Kidney glomerular epithelial cell (primary cell): ENCODE measurements at places on chromosomes 12 and 14.

DNA sequence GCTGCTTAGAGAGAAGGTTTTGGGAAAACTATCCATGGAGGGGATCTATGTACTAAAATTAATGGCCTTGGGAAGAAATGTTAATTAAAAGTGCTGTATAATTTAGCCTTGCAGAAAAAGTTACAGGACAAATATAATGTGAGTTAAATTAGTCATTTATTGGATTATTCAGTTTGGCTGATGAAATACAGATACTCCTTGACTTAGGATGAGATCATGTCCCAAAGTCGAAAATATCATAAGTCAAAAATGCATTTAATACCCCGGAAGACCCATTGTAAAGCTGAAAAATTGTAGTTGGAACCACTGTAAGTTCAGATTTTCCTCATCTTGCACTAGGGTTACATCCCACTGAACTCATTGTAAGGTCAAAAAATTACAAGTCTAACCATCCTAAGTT is 9.7 kb downstream of the RTRAF start:
- no peak for DNase-seq

- DNase-seq = no peak
Measured at GRCh38 chr14:51818748-51819380, 41.5 kb upstream of the GNG2 start.

GRCh38 chr12:3923021-3923420 is 49.8 kb upstream of the PARP11 start:
- no peak for DNase-seq

DNA sequence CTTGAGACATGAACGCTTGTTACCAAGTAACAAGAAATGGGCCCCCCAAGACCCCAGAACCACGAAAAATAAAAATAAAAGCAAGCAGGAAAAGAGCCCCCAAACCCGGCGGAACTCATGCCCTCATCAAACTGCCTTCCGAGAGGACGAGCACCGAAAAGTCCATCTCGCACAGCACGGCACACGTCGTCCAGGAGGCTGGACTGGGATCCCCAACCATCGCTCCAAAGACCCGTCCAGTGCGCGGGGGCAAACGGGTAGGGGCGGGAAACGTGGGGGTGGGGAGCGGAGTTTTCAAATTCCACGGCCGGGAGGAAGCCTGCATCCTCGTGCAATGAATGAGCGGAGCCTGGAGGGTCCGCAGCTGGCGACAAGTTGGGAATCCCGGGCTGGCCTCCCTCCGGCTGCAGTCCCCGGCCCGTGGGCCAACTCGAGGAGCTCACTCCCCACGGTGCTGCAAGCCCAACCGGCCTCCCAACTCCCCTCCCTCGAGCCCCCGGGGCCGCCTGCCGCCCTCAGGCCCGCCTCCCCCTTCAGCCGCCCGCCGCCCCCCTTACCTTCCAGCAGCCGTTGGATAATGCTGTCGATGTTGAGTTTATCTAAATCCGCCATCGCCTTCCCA is 484 bp downstream of the PPP1CC start:
- DNase-seq = no peak

DNA sequence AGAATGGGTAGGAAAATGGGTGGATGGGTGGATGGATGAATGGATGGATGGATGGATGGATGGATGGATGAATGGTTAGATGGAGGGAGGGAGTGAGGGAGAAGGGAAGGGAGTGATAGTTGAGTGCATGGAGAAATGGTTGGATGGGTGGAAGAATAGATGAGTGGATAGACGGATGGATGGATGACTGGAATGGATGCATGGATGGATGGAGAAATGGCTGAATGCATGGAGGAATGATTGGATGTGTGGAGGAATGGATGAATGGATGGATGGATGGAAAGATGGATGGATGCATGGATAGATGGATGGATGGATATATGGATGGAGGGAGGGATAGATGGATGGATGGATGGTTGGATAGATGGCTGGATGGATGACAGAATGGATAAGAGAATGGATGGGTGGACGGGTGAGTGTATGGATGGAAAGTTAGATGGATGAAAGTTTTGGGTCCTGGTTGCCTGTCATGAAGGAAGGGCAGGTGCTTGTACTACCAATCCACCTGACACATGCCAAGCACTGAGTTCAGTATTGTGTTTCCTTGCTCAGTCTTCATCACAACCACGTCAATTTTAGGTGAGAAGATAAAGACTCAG is 286.5 kb upstream of the RTL1 start:
- DNase-seq = no peak

DNA sequence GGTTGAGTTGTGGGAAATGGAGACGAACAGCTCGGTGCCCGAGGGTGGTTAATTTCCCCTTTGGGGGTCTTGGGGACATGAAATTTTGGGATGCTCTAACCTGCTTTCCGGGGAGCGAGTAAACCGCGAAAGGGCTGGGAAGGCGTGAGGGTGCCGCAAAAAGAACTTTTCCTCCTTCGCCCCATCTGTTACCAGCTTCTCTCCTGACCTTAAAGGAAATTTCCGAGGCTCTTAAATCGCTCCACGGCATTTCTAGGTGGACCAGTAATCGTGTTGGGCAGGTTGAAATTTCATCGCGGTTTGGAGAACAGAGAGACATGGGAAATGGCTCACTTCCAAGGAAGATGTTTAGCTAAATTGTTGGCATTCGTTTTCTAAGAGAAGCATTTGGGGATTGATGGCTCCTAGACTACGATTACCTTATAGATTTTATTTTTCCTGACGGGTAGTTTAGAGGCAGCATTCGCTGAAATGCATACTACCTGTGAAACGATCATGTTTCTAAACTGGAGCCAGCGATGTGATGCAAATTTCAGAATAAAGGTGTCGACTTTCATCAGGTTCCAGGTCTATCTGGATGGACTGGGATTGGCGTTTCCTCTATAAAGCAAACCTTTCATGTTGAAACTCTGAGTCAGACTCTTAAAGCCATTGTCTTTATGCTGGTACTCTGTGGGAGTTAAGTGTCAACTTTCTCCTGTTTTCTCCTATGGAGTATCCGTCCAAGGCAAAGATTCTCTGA is 414.5 kb downstream of the PCNX1 start:
- peak; percentile 42 for DNase-seq

DNA sequence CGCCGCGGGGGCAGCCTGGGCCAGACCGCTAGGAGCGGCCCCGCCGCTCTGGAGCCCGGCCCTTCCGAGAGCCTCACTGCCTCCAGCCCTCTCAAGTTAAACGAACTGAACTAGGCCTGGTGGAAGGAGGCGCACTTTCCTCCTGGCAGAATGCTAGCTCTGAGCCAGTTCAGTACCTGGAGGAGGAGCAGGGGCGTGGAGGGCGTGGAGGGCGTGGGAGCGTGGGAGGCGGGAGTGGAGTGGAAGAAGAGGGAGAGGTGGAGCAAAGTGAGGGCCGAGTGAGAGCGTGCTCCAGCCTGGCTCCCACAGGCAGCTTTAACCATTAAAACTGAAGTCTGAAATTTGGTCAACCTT is 5.3 kb downstream of the LTB4R start:
- DNase-seq = no peak

DNA sequence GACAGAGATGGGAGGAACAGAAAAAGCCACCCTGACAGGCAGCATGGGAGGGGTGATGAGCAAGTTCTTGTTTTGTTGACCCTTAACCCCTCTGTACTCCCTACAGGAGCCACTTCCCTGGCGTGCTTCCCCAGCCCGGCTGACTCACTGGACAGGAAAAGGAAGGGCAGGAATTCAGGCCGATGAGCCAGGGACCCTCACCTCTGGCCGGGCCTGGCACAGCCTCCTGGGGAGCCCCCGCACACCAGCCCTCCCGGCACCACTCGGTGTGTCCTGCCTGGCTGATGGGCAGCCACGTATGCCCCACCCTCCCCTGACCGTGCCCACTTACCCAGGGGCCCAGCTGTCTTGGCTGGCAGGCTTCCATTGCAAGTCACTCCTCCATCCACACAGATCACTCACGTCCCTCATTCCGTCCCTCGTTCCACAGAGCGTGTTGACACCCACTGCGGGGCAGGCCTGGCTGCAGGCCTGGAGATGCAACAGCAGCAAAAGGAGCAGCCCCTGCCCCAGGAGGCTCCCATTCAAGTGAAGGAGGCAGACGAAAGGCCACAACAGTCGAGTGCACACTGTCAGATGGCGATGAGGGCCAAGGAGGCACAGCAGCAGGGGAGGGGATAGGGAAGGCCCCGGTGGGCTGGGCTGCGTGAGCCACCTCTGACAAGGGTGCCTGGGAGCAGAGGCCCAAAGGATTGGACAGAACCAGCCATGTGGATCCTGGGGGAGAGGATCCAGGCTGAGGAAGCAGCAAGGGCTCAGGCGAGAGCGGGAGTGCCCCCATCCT is 19.7 kb upstream of the CD9 start:
- peak; percentile 77 for DNase-seq

- no peak for DNase-seq
Measured at GRCh38 chr14:97687944-97688630, 890.9 kb downstream of the VRK1 start.

- no peak for DNase-seq
Measured at GRCh38 chr14:91346838-91347173, 70.8 kb downstream of the CCDC88C start.

- no peak for DNase-seq
Measured at GRCh38 chr12:95557625-95558024, 6.3 kb upstream of the USP44 start.

- peak; percentile 18 for DNase-seq
Measured at GRCh38 chr12:3101309-3102024, 24.3 kb downstream of the TSPAN9 start.

GRCh38 chr12:18492372-18493025 is 231.2 kb downstream of the PIK3C2G start:
- DNase-seq = no peak

GRCh38 chr14:93997082-93997481 is at the start of gene CCDC197:
TSS of gene CCDC197 (plus strand) at chr14:93997301. CDS start at chr14:93998132, 831 bp downstream.
- no peak for DNase-seq

DNA sequence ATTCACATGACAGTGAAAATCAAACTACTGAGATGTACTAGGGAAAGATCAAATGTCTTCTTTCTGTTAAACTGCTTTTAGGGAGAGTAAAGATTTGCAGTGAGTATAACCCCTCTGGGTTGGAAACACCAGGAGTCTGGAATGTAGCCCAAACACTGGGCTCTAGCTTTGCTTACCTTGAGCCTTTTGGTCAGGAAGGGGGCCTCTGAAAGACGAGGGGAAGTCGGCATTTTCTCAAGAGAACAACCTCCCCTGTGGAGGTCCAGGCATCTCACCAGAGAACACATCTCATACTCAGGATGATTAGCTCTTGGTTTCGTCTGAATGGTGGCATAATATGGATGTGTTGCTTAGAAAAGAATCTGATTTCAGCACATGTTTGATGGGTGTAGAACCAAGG is 169.0 kb downstream of the ZFP36L1 start:
- no peak for DNase-seq

DNA sequence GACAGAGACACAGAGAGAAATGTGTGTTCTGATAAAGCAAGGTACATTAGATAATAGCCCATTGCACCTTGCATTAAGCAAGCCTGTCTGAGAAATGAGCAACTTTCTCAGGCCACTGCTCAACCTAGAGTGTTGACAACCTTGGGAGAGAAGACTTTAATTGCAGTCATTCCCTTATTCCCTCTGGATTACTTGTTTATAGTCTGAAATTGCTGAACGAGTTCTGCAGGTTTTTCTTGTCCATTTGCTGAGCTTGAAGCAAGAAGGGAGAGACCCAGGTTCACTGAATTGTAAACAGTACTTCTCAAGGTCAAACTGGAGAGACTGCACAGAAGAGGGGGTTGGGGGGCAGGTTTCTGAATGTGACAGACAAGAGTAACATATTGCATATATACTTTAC is 159.4 kb upstream of the PLEKHG7 start:
- DNase-seq = no peak

- DNase-seq = no peak
Measured at GRCh38 chr12:53568809-53569557, 57.2 kb downstream of the ATF7 start.

DNA sequence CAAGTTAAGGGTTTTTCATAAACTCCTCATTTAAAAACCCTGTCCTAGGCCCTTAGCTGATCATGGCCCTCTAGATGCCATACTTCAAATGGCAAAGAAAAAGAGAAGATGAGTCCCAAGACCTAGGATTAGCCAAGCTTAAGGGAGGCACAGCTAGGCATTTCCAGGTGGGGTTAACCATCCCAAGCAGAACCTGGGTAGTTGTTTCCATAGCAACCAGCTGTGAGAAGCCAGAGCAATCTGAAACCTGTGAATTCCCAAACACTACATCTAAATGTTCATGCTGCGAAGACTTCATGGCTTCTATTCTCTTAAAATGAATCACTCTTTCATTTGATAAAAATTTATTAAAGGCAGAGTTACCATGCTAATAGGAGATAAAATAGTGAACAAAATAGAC is 372.9 kb downstream of the C12orf50 start:
- DNase-seq = no peak

- DNase-seq = peak; percentile 18
Measured at GRCh38 chr12:6538420-6539313, 4.3 kb downstream of the GAPDH start.

GRCh38 chr14:35196571-35196970 is 74.2 kb downstream of the PRORP start:
- DNase-seq = peak; percentile 5

- no peak for DNase-seq
Measured at GRCh38 chr14:103315941-103316340, 18.1 kb upstream of the EIF5 start.

- DNase-seq = no peak
Measured at GRCh38 chr14:61512026-61512834, 183.1 kb upstream of the HIF1A start.

DNA sequence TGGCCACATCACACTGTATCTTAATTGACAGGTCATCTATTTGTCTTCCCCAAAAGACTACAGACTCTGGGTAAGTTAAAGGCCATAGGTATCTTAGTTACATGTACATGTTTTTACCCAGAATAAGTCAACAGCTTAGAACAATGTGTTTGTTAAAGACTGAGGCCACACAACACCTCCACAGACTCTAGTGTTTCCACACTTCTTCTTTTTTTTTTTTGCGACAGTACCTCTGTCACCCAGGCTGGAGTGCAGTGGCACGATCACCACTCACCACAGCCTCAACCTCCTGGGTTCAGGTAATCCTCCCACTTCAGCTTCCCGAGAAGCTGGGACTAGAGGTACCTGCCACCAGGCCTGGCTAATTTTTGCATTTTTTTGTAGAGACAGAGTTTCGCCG is 1.3 kb downstream of the GPN3 start:
- DNase-seq = no peak

GRCh38 chr14:75452324-75452723 is 24.5 kb downstream of the JDP2 start:
- no peak for DNase-seq

DNA sequence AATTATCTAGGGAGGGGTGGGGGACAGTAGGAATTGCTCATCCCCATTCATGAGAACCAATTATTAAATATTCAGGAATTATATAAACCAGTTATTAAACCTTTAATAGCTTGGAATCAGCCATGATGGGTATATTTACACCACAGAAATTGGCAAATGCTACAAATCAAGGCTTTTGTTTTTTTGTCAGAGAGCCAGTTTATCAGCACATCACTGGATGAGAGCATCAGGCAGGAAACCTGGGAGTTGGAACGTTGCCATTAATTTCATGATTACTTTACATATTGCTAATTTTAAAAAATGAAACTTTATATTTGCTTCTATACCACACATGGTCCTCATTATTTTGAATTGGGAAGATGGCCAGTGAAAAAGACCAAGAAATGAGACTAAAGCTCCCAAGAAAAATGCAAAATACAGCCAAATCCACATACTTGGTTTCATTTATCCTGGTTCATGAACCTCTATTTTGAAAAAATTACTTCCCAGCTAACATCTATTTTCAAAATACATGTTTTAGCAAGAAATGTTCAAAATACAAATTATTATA is 48.4 kb downstream of the ATL1 start:
- DNase-seq = no peak
